ENCODE measurements at places on chromosomes 1 and 21.

DNA sequence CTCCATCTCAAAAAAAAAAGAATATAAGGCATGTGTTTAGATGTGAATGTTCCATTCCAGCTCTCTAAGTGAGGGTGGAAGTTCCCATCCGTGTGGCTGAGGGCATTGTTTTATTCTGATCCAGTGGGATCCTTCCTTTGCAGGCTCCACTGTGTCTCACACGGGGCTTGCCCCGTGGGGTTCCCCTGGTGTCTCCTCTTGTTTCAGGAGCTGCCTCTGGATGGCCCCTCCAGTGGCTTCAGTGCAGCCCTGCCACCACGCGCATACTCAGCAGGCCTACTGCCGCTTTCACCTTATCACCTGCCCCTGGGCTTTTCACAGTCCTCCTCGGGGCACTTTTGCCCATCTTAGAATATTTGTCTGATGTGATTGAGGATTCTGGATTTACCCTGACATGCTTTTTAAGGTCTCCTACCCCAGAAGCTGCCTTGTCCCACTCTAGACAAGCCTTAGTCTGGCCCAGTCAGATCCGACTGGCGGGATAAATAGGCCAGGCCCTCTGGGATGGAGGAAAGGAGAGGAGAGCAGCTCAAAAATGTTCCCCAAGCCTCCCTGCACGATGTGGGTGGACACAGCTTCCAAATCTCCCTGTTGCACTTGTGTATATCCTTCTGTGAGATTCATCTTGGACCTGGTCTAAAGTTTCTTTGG lies 55.2 kb downstream of the FAM163A start:
- no peak for DNase-seq

- peak; percentile 92 for DNase-seq
These were observed 14.9 kb upstream of the IFNLR1 start for GRCh38 chr1:24201941-24202440.

GRCh38 chr1:6000444-6001288 lies 8.4 kb upstream of the NPHP4 start:
- DNase-seq = no peak

- no peak for DNase-seq
These were observed 47.8 kb downstream of the UMODL1 start for GRCh38 chr21:42118901-42119300.

DNA sequence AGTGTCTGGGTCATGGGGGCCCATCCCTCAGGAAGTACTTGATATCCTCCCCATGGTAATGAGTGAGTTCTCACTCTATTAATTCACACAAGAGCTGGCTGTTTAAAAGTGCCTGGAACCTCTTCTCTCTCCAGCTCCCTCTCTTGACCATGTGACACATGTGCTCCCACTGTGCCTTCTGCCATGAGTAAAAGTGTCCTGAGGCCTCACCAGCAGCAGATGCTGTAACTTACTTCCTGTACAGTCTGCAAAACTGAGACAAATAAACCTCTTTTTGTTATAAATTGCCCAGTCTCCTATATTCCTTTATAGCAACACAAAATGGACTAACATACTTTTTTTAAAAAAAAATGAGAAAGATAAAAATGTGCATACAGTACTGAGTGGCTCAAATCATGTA lies 24.0 kb downstream of the PUM1 start:
- no peak for DNase-seq

DNA sequence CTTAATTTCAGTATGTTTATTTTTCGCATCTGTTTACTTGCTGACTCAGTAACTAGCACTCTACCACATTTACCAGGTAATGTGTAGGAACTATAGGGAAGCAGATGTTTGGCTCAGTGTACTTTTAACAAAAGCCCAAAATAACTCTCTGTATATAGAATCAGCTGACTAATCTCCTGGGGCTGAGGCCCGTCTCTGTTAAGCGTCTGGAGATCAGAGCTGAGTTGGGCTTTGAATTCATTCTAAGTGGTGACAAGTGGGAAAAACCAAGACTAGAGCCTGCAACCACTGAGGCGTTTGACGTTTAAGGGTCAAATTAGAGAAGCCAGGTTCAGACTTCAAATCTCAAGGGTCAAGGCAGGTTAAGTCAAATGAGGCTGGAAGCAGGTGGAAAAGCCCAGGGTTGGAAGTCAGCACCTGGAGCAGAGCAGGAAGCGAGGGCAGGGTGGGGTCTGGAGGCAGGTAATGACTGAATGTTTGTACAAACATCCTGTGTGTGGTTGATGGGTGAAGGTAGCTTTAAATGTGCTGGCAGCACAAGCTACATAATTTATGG lies 56.8 kb upstream of the LYST start:
- DNase-seq = no peak

- no peak for DNase-seq
These were observed 79.6 kb downstream of the NEGR1 start for GRCh38 chr1:72202761-72203160.

DNA sequence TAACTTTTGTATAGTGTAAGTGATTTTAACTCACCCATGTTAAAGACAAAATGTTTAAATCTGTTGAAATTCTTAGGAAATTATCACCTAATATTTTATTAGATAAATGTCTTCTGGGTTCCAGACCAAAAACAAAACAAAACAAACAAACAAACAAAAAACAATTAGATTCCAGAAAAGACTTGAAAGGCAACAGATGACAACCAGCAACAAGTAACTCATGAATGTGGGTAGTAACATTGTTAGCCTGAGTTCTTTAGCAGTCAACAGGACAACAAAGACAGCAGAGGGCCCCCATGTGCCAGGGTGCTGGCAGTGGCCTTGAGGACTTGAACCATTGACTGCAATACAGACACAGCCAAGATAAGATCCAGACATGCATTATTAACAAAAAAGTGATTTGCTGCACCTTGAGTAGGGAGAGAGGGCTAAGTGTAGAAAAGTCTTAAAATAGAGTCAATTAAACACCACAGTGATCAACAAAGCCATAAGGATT lies 2.4 kb upstream of the CD247 start:
- peak; percentile 42 for DNase-seq

DNA sequence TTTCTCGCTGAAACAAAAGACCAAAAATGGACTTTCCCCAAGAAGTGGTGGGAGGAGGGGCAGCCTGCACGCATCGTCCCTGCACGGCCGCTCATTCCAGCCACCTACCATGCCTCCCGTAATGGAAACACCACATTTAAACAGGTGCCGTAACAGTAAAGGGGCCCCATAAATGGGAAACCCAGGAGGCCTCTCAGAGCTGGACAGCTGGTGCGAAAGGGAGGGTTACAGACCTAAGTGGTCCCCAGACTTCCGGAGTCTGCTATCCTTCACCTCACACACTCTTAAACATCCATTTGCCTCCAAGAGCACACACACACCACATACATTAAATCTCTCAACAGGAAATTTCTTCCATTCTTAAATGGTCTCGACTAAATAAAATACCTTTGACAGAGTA lies 120.7 kb upstream of the SOD1 start:
- no peak for DNase-seq

DNA sequence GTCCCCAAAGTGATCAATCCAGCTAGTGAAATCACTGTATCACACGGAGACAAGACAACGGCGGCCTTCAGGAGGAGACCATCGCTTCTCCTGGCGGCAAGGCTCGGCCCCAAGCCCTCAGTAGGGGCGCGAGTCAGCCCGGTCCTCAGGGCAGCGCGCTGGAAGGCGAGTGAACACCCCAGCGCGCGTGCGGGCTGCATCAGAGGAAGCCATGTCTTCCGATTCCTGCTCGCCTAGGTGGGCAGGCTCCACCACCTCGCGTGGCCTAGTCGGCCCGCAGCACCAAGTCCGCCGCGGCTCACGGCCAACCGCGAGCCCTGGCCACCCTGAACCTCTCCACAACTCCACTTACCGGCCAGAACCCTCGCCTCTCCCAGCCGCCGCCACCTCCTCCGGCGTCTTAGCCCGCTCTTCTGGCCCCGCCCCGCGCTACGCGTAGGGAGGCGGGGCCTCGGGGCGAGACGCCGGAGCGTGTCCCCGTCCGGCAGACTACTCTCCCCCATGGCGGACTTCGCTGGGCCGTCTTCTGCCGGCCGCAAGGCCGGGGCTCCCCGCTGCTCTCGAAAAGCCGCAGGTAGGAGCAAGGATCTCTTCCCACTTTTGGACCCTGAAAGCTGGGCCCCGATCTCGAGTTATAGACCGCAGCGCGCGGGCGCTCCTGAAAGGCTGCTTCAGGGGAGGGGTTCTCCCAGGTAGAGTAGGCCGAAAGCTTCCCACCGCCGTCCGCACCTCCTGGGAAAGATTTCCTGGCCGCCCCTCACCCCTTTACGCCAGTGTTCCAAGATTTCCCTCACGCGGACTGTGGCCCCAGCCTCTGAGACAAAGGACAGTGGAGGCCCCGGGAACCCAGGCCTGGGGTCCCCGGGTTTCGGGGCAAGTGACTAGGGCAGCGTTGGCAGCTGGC lies at the start of the genes GLMN and RPAP2:
Gene GLMN (minus strand): TSS at position 415 of the 904 bp plus-strand sequence. CDS start 988 bp downstream, outside the sequence.
Gene RPAP2 (plus strand): TSS at position 487 of the 904 bp plus-strand sequence. CDS start 15 bp downstream, at position 502.
- DNase-seq = peak; percentile 71

- no peak for DNase-seq
These were observed 431.1 kb upstream of the VAMP3 start for GRCh38 chr1:7339953-7340352.

- no peak for DNase-seq
These were observed 8.7 kb upstream of the MDM4 start for GRCh38 chr1:204507317-204508105.

- no peak for DNase-seq
These were observed 312.8 kb downstream of the HLX start for GRCh38 chr1:221192055-221192454.

DNA sequence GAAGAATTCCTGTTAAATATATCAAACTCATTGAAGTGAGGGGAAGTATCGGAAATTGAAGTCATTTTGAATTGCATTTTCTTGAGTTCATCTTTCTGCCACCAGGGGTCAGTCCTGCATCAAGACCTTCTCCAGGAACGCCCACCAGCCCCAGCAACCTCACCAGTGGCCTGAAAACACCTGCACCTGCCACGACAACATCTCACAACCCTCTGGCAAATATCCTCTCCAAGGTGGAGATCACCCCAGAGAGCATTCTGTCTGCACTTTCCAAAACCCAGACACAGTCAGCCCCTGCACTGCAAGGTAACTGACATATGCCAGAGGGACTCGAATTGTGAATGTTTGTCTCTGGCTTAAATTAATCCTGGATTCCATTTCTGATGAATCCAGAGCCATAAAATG lies 22.8 kb upstream of the TARS2 start:
- DNase-seq = peak; percentile 47

GRCh38 chr1:198638894-198639635 lies at the start of gene PTPRC:
Gene PTPRC (plus strand): TSS chr1:198639040. CDS start chr1:198639269, 229 bp downstream.
- DNase-seq = no peak

DNA sequence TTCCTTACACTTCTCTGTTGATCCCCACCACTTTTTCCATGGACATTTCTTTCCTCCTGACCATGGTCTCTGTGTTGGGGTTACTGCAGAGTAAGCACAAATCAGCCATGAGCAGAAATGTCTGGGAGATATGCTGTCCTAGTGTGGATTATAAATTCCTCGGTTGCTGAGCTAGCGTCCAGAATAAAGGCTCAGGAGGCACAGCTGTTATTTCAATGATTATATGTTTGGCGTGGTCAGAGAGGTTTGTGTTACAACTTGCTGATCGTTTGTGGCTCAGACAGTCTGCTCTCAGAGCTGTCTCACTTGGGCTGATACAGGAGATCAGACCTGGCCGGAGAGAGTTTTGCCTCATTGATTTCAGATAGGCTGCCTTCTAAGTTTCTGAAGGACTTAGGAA lies 37.5 kb upstream of the LAMC2 start:
- no peak for DNase-seq
